ENCODE measurements at places on chromosomes 1 and 21. TPM values are rescaled to one million over a fixed set of nuclear protein-coding genes. Genes with fewer than 3 reads are reported as not detected.

The TMEM269 gene
- polyA plus RNA-seq, result not detected

GRCh38 chr1:171220081-171220420 is 28.2 kb upstream of the FMO1 start:
- DNase-seq, result no peak

- DNase-seq, result no peak
These were observed 8.3 kb downstream of the CNR2 start for GRCh38 chr1:23904748-23905357.

DNA sequence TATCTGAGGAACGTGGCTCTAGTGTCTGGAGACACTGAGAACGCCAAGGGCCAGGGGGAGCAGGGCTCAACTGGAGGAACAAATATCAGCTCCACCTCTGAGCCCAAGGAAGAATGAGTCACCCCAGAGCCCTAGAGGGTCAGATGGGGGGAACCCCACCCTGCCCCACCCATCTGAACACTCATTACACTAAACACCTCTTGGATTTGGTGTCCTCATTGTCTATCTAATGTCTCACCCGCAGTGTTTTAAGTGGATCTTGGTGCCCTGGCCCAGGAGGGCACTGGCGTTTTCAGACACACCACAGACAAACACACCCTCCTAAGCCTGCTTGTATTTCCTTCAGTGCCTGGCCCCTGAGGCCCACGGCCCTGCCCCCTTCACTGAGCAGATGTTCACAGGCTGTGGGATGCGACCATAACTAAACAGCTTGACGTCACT is 2.2 kb upstream of the FALEC start:
- DNase-seq, result peak; percentile 19

GRCh38 chr1:115105831-115106230 is 16.5 kb upstream of the TSPAN2 start:
- DNase-seq, result no peak

DNA sequence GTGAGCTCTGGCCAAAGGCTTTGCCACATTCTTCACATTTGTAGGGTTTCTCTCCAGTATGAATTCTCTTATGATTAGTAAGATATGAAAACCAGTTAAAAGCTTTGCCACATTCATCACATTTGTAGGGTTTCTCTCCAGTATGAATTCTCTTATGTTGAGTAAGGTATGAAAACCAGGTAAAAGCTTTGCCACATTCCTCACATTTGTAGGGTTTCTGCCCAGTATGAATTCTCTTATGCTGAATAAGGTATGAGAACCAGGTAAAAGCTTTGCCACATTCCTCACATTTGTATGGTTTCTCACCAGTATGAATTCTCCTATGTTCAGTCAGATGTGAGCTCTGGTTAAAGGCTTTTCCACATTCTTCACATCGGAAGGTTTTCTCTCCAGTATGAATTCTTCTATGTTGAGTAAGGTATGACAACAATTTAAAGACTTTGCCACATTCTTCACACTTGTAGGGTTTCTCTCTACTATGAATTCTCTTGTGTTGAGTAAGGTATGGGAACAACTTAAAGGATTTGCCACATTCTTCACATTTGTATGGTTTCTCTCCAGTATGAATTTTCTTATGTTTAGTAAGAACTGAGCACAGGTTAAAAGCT is 20.7 kb downstream of the ZNF695 start:
- DNase-seq, result no peak

GRCh38 chr1:179146911-179147310 is 65.0 kb downstream of the TOR3A start:
- no peak for DNase-seq

GRCh38 chr1:224068458-224069072 is 45.3 kb upstream of the FBXO28 start:
- DNase-seq, result peak; percentile 33

The KRTAP19-1 gene
- polyA plus RNA-seq, result not detected

DNA sequence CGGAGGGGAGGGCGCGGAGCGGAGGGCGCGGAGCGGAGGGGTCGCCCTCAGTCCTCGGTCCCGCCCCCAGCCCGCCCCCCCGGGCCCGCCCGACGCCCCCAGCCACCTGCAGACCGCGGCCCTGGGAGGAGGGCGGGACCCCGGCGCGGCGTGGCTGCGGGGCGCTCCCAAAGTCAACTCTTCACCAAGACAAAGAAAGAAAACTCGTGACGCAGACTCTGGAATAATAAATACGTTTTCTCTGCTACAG is 1.2 kb downstream of the HES4 start:
- no peak for DNase-seq

GRCh38 chr1:22914633-22915217 is 57.9 kb downstream of the LACTBL1 start:
- DNase-seq, result no peak

- DNase-seq, result no peak
These were observed 41.5 kb downstream of the KRTAP10-1 start for GRCh38 chr21:44498280-44499210.

DNA sequence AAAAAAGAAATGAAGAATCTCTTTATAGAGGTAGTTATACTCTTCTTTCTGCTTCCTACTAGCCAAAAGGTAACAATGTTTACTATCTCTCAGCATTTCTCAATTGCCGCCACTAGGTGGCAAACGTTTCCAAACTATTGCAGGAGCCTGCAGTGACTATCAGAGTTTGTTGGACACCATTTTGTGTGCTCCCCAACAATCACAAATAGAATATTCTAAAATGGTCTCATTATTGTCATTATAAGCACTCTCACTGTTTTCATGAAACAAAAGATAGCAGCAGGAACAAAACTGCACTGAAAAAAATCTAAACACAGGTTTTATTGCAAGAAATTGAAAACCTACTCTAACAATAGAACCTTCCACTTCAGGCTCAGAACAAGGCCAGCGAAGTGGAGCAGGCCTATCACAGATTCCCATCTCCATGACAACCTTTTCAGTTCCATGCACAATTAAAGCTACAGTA is 83.9 kb upstream of the PLPPR4 start:
- DNase-seq, result peak; percentile 75

The CLCA1 gene
- 176 TPM for polyA plus RNA-seq

GRCh38 chr1:63524201-63524600 is 876 bp downstream of the EFCAB7 start:
- DNase-seq, result peak; percentile 2

DNA sequence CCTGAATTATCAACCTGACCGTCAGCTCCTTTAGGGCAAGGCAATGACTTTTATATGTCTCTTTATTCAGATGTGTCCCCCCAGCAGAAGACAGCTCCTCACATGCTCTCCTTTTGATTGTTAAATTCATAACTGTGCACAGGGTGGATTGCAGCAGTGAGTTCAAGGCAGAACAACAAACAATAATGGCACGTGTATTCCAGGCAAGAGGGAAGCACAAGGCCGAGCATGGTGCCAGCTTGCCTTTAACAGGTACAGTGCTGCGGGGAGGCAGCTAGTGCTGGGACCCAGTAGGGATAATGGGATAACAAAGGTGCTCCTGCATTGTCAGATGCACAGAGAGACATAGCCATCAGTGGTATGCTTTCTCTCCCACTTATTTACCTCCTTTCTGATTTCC is 248.4 kb downstream of the RHOU start:
- DNase-seq, result no peak

DNA sequence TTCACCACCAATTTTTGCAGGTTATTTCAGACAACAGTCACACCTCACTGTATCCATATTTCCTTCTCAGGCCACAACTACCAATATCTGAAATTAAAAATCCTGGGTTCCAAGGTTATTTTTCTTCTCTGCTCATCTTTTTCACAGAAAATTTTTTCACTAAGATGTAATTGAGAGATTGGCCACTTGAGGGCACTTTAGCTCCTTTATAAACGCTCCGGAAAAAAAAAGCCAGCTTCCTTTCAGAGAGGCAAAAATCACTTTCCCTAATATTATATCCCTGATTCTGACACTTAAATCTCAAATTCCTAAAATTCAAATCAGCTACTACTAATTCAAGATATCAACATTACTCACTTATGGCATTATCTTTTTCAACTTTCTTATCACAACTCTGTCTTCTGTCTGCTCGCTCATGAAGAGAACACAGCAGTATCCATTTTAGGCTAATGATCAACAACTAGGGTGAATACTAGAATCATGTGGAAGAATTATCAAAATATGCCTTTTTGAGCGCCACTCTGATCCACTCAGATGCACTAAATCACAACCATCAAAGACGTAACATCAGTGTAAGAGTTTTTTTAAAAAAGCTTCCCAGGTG is 101.4 kb upstream of the RGS1 start:
- peak; percentile 33 for DNase-seq

The TDRD5 gene
- 0.24 TPM for polyA plus RNA-seq

The UTS2 gene
- polyA plus RNA-seq, result not detected

The STIL gene
- 1.3 TPM for polyA plus RNA-seq

The KDF1 gene
- polyA plus RNA-seq, result 19.9 TPM

DNA sequence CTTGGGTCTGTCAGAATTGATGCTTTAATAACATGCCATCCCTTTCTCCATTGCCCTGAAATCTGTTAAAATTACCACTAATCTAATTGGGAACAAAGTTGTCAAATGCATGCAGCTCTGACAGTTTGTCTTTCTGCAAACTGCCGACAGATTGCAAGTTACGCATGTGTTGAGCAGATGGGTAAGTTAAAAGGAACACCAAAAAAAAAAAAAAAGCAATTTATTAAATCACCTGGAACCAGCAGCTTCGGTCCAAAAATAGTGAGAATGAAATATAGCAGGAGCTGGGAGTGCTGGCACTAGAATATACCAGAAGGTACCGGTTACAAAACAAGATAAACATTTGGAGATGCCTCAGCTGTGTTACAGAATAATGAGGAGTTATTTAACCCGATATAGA is 149.6 kb upstream of the C1orf87 start:
- DNase-seq, result no peak

DNA sequence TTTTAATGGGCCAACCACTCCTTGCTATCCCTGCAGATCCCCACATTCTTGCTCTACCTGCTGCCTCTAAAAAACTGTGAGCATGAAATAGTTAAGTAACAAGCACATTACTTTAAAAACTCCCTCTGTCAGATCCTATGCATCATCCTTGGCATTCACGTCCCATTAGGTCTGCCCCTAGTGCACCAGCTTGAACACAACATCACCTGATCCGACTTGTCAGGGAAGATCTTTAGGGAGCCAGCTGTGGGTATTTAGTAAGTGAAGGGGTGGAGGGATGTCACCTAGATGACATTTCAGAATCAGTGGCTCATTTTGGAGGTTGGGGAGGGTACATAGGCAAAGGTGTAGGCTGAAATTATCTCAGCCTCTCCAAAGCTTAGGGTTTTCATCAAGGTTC is 33.5 kb downstream of the RXRG start:
- DNase-seq, result no peak

The MARK1 gene
- polyA plus RNA-seq, result under 0.01 TPM

GRCh38 chr1:94259635-94260289 is 22.4 kb upstream of the ARHGAP29 start:
- no peak for DNase-seq

The PANK4 gene
- 21.7 TPM for polyA plus RNA-seq

- DNase-seq, result no peak
These were observed 75.9 kb downstream of the IVNS1ABP start for GRCh38 chr1:185241127-185241526.

The DIO1 gene
- polyA plus RNA-seq, result not detected

DNA sequence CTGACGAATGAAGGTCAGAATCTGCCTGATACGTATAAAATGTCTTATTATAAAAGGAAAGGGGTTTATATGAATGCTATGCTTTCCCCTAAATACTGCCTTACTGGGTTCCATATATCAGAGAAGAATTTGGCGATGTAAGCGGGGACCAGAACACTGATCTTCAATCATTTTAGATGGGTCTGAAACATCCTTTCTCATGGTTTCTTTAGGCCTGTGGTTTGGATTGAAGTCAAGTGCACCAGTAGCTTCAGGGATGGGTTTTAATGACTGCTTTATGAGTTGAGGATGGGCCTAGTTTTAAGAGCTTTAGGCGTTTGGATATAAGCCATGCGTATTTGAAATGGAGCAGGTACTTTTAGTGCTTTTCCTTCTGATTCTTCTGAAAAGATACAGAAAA is 6.9 kb downstream of the FMN2 start:
- no peak for DNase-seq

The JAM2 gene
- not detected for polyA plus RNA-seq

GRCh38 chr1:23957096-23957495 is 2.5 kb upstream of the PNRC2 start:
- DNase-seq, result peak; percentile 67

DNA sequence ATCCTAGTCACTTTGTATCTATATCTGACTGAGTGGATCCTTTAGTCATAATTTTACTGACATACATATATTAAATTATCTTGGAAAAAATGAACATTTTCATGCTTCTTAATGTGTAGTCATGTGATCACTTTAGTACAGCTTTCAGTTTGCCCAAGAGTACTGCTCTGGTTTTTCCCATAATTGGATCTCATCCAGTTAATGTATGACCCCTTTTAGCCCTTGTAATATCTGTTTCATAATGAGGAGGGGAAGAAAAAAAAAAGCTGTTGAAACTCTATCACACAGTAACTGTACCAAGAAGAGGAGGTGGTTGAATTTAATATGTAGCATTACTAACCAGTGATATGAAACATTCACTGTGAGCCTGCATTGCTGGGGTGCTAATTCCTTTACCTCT is 328.7 kb downstream of the PTPRC start:
- DNase-seq, result no peak

The CLSTN1 gene
- 50.6 TPM for polyA plus RNA-seq

DNA sequence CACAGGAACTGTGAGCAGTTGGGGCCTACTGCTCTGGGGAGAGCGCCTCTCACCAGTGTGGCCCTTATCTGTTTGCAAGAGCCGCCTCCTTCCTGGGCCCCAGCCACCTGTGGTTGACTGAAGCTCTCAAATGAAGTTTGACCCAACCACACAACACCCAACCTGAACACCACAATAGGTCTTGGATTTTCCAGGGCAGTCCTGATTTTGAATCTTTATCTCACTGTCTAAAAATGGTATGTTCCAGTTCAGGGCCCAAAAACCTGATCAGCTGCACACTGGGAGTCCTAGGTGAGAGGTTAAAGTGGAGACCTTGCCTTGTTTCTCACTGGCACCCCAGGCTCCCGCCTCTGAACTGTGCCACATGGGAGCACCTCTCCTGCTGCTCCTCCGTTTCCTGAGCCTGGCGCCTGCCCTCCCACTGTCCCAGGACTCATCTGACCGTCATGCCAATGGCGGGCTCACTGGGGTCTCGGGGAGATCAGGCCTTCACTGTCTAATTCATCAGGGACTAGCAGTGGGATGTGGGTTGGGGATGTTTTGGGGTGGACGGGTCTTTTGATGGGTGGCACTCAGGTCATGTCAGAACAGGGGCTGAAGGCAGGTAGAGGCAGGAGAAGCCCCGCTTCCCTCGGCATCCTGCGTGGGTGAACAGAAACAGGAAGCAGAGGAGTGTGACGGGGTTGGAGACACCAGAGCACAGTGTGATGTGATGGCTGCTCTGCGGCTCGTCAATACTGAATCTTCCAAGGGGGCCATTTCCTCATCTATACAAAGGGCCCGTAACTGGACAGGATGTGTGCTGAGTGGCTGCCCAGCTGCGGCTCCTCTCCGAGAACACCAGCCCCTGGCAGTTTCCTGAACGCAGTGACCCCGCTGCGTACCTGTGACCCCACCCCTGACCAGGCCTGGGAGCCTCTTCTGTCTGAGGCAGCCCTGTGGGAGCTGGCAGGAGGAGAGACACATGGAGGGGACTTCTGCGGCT is 59.6 kb upstream of the ITPKB start:
- DNase-seq, result peak; percentile 52
